ENCODE measurements at places on chromosomes 6 and 20.

- DNase-seq: no peak
Observed at GRCh38 chr6:159510141-159510540, 182.9 kb downstream of the SOD2 start.

DNA sequence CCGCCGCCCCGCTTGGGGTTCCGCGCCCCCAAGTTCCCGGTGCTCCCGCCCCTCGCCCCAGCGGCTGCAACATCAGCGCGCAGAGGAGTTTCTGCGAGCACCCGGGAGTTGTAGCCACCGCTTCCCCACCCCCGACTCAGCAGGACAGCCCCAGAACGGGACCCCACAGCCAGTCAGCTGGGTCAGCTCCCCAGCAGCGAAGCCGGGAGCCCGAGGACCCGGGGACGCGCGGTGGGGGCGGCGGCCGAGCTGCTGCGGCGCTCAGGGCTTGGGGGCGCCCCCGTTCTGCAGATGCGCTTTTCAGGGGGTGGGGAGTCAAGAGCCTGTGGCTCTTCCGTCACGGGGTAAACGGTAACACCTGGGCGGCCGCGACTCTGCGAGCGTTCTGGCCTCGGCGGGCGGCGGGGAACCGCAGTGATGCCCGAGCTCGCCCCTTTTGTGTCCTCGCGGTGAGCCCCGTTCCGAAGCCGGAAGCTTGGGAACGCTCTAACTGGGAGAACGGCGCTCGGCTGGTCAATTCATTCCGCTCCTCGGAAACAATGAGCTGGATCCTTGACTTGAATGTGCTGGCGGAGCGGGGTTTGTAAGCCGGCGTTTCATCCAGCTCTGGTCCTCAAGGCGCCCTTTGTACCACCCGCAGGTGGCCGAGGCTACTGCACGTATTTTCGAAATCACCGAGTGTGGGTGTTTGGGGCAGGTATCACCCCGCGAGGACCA lies 774 bp downstream of the PLEKHG1 start:
- DNase-seq: peak; percentile 75

DNA sequence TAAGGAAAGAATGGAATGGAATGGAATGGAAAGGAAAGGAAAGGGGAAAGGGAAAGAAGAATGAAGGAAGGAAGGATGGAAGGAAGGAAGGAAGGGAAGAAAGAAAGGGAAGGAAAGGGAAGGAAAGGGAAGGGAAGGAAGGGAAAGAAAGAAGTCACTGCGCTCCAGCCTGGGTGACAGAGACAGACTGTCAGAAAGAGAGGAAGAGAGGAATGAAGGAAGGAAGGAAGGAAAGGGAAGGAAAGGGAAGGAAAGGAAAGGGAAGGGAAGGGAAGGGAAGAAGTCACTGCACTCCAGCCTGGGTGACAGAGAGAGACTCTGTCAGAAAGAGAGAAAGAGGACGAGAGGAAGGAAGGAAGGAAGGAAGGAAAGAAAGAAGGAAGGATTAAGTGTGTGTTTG lies 221.2 kb upstream of the LAMP5 start:
- DNase-seq: no peak

DNA sequence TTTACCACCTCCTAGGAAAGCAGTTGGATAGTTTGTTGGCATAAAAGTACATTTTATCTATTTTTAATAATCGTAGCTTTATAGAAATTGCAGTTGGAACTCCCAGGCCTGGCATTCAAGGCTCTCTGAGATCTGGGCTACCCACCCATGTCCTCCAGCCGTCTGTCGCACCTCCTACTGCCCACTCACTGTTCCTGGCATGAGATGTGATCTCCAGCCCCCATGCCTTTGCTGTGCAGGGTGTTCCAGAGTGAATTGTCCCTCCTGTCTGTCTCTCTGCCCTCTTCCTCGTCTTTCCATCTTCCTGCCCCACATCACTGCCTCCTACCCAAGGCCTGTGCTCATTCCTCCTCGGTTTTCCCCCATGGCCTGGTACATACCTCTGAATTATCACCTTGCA lies 50.7 kb downstream of the PTPN1 start:
- no peak for DNase-seq

DNA sequence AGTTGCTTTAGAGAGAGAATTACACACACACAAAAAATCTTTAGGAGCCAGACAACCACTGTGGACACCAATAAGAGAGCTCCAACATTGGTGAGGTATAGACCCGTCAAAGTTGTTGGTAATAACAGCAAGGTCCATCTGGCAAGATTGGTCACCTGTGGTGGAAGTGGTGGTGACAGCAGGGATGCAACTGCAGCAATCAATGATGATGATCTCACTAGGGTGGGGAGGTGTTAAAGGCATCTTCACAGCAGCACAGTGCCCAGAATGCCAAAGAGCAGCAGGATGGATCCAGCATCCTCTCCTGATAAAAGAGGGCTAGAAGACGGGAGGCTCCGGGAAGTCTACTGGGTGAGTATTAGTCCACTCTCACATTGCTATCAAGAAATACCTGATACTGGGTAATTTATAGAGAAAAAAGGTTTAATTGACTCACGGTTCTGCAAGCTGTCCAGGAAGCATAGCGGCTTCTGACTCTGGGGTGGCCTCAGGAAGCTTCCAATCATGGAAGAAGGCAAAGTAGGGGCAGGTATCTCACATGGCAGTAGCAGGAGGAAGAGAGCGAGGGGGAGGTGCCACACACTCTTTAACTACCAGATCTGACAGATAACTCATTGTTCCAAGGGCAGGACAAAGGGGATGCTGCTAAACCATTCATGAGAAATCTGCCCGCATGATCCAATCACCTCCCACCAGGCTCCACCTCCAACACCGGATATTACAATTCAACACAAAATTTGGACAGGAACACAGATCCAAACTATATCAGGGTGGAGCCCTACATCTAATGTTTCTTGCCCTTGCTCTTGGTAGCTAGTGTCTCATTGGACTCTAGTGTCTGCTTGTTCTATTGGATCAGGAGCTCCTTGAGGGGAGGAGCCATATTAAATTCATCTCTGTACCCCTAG lies 48.9 kb downstream of the KLHL31 start:
- no peak for DNase-seq

GRCh38 chr20:18662279-18663040 lies 74.6 kb downstream of the DTD1 start:
- no peak for DNase-seq

GRCh38 chr6:39029156-39030011 lies 19.2 kb upstream of the GLP1R start:
- DNase-seq: no peak

DNA sequence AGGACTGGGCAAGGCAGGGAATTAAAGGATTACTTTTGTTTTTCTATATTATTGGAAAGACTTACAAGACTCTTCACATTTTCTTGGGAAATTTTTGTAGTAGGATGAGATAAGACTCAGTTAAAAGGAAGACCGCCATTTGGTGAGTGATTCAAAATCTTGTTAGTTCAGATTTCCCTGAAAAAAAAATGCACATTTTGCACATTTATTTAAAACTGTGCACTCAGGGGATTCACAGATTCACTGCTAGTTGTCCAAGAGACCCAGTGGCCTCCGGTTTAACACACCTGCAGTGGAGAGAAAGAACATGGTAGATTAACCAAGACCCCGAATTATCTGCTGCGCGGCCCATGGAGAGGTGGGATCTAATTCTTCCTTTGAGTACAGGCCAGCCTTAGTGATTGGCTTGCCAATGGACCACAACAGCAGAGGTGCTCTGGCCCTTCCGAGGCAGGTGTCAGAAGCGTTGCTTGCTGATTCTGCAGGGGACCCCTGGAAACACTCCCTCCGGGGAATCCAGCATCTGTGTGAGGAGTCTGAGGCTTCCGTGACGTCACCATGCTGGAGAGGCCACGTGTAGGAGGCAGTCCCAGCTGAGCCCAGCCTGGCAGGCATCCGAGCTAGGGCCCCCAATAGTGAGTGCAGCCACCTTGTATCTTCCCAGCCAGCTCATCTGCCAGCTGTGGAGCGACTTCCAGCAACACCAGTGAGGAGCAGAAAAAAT lies 68.9 kb downstream of the ZNF217 start:
- DNase-seq: no peak

GRCh38 chr20:37973059-37973910 lies 60.0 kb downstream of the TTI1 start:
- no peak for DNase-seq

DNA sequence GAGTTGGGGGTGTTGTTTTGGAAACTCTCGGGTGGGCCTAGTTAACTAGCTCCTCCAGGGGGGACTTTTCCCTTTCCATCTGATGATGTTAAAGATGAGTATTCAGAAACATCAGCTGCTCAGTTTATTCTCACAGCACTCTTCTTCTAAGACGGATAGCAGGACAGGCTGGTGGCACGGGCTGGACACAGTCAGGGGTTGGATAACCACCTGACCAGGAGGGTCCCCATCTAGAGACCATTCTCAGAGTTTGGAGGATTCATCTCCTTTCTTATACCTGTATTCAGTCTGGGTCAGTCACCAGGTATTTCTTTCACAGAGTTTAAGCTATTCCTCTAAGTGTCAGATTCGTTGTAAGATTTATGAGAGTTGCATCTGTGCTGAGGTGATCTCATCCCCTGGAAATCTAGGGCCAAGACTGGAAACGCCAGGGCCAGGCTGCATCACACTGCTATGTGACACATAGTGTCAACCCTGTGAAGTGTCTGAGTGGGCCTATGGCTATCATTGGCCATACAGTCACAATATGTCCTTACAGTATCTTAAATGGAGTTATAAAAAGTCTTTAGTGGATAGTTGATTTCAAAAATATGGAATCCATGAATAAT lies 111.7 kb downstream of the FAM50B start:
- no peak for DNase-seq

DNA sequence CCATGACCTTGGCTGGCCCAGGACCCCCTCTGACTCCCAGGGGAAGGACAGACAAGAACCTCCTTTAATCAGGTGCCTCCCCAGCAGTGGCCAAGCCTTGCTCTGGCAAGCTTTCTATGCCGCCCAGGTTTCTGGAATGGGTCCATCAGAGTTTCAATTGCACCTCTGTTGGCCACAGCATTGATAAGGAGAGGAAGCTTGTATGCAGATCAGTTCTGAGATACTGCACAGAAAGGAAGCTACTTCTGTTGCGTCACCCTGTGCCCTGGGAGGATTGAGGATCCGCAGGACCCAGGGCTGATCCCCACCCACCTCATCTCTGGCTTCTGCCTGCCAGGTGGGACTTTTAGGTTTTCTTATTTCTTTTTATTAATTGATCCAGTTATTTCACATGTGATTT lies 167.2 kb downstream of the TFAP2C start:
- DNase-seq: no peak

- DNase-seq: no peak
Observed at GRCh38 chr20:46144432-46145025, 26.4 kb downstream of the CD40 start.

DNA sequence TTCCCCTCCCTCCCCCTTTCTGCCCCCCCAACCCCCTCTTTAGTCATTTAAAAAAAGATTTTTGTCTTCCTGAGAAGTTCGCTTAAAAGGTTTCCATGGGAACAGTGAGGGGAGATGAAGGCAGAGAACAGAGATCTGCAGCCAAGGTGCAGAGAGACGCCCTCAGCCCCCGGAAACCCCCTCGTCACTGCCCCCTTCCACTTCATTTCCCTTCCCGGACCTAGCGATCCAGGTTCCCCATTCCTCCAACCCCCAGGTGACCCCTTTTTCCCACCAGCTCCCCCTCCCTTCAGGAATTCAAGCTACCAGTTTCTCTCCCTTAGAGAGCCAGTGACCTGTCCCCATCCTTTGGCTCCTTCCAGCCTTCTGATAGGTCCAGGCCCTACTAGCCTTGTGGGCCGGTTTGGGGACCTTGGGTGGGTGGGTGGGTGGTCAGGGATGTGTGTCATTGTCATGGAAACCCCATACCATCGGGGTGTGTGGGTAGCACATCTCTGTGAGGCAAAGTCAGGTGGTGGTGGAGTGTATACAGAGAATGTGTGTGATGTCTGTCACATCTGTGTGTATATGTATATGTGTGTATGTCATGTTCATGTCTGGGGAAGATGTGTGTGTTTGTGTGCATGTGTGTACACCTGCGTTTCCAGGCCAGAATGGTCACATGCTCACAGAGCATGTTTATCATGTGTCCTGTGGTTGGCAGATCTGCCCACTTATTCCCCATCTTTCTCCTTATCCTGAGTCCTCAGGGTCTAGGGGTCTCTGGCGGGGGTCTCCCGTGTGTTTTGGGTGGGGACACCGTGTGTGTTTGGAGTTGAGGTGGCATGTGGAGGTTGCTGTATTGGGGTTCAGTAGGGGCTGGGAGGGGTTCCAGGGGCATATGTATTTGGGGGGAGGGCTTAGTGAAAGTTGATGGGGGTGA lies 7.0 kb downstream of the SYNGAP1 start:
- DNase-seq: no peak

GRCh38 chr20:44819936-44820335 lies 9.6 kb upstream of the RIMS4 start:
- no peak for DNase-seq

- DNase-seq: no peak
Observed at GRCh38 chr6:81831274-81831673, 78.8 kb upstream of the TENT5A start.

DNA sequence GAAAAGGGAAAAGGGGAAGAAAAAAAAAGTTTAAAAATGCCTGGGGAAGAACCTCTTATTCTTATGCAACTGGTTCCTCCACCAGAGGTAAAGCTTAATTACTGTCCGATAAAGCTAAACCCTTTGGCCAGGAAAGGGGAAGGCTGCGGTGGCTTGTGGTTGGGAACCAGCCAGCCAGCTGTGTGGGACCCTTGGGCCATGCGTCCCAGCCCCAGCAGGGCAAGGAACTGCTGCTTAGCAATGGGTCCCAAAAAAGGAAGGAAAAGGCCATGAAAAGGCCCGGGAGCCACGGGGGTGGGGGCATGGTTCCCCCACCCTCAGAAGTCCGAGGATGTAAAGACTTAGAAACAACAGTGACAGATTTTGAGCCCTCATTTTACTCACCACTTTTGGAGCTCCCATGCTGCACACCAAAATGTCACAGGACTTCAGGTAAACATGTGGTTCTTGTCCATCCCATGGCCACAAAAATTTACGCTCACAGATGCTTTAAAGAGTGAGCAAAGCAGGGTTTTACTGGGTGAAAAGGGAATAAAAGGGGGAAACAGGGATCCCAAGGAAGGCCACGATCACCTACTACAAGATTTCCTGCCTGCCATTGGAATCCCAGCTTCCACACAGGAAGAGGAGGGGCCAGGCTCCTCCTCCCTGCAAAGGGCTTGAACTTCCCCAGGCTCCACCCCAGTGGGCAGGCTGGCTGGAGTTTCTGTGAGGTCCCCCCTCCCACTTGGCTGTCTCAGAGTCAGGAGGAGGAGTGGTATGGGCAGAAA lies 1234.7 kb upstream of the GJE1 start:
- DNase-seq: no peak

DNA sequence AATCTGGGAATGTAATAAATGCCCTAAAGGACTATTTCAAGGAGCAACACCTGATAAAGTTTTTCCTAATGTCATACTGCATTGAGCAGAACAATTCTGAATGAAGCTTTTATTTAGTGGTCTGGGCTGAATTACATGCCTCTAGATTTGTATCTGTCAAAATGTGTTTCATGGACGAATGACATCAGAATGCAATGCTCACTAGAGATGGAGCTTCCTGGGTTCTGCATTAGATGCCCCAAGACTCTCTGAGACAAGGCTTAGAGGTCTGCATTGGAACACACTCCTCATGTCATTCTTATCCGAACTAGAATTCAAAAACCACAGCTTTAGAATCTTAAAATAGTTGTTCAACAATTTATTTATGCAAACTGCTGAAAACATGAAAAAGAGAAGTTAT lies 62.0 kb downstream of the SYNE1 start:
- DNase-seq: no peak
